ENCODE measurements at places on chromosomes 4 and X. TPM values are rescaled to one million over a fixed set of nuclear protein-coding genes. Genes with fewer than 3 reads are reported as not detected.

DNA sequence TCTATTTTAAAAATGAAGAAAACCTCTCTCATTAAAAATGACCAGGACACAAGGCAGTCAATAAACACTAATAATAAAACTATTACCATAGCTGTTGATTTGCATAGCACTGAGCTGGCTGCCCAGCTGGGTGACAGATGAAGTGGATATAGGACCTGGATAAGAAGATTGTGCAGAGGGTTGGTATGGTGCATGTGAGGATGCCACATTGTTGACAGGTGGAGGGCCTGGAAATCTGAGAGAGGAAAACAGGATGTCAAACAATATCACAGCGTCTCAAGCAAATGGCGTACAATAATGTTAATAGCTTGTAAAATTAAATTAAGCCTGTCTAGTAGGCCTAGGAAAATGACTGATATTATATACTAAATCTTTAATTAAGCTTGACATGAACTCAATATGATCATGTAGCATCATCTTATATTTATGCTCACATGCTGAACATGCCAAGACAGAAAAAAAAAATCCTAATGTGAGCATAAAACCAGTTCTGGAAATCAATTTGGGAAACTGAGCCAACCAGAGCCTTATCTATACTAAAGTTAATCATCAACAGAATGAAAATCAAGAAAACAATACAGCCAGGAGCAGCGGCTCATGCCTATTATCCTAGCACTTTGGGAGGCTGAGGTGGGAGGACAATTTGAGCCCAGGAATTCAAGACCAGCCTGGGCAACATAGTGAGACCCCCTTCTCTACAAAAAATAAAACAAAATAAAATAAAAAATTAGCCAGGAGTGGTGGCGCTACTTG lies 18.6 kb downstream of the SEC24D start:
- peaks cover 17% of the 10 kb centered on the region for H3K4me1 ChIP-seq
- H3K27ac ChIP-seq = no peak overlapping the region
- H3K4me3 ChIP-seq = no peak overlapping the region
- no peaks in the 10 kb centered on the region for H3K27me3 ChIP-seq
- peaks cover 42% of the 10 kb centered on the region for H3K36me3 ChIP-seq
- no peak for DNase-seq

- H3K27ac ChIP-seq = no peak overlapping the region
- no peaks in the 10 kb centered on the region for H3K4me1 ChIP-seq
- H3K27me3 ChIP-seq = no peaks in the 10 kb centered on the region
These were observed 209.4 kb upstream of the ZFP42 start for GRCh38 chr4:187786190-187786589.

GRCh38 chr4:23654791-23655190 lies 235.1 kb downstream of the PPARGC1A start:
- no peak overlapping the region for H3K27ac ChIP-seq
- H3K36me3 ChIP-seq = no peaks in the 10 kb centered on the region
- no peaks in the 10 kb centered on the region for H3K27me3 ChIP-seq
- no peaks in the 10 kb centered on the region for H3K4me1 ChIP-seq
- no peak for DNase-seq

DNA sequence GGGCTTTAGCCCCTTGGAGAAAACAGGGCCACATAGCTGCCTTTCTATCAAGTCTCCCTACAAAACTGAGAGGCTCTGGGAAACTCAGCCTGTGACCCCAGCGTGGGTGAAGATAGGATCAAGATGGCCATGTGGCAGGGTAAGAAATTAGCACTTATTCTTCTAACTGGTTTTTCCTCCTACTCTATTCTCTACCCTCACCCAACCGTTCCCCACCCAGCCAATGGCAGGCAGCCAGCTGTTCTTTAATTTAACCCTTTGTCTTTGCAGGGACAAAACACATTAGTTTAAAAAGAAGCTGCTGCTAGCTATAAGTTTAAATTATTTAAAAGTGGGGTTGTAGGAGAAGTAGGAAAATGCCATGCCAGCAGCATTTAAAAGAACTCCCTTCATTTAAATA lies 2.8 kb downstream of the CLCN5 start:
- H3K4me1 ChIP-seq = no peaks in the 10 kb centered on the region
- no peak for DNase-seq
- H3K27me3 ChIP-seq = no peaks in the 10 kb centered on the region
- H3K4me3 ChIP-seq = no peak overlapping the region

RNF128 gene
- polyA plus RNA-seq = 3.0 TPM

Data from IMR-90 (cell line).